Right lung (tissue), 10 donors: ENCODE measurements at places on chromosomes 13 and 19.

GRCh38 chr13:81987677-81988357, 1646.9 kb upstream of the SPRY2 start:
- DNase-seq, result no peak

DNA sequence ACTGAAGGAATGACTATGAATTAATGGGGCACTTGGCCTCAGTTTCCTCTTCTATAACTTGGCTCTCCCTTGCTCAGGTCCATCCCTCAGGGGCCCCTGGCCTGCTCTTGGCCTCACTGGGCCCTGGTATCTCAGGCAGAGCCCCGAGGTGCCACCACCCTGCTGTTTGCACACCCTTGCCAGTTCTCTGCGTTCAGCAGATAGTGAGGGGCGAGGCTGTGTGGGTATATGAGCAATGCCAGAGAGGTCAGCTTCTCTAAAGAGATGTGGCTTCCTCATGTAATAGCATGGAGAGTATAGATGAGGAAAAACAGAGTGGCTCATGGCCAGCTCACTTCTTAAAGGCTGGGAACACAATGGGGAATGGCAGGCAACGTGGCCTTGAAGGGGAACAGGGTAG, 76.1 kb downstream of the CYSLTR2 start:
- no peak for DNase-seq

DNA sequence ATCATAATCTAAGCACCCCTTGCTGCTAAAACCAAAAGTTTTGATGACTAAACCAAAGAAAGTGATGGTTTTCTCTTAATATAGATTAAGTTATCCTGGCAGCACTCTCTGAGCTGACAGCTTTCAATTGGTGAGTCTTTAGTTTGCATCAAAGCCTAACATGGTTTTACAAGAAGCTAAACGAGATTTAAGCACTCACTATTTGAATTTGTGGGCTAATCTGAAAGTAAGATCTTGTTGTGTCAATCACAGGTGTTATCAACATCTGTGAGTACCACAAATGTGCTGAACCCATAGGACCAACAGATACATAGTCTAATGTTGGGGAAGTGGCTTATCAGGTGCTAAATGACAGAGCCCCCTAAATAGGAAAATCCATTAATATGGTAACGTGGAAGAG, 223.9 kb downstream of the LHFPL6 start:
- DNase-seq, result no peak

DNA sequence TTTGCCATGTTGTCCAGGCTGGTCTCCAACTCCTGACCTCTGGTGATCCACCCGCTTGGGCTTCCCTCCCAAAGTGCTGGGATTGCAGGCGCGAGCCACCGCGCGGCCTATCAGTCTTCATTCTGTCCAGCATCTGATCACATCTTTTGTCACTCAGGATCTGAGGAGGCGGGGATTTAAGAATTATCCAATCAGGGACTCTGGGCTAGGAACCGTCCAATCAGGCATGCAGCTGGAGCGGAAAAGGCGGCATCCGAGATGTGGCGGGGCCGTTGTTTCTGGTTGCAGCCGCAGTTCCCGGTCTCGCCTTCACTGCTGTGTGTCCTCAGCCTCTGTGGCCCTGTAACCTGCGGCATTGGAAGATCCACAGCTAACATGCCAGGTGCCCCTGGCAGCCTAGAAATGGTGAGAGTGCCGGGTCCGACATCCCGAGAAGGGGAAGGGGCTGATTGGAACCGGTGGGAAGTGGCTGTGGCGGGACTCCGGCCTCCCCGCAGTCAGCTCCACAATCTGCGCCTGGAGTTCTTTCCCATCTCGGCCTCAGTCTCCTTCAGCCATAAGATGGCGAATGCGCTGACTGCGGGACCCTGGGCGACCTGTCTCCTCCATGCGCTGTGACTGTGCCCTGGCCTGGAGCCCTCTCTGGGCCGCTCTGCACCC, at the start of gene ZNF729:
TSS of gene ZNF729 (plus strand) at position 291 of the 660 bp plus-strand sequence. CDS start at position 376, 85 bp downstream.
- DNase-seq, result peak; percentile 6

DNA sequence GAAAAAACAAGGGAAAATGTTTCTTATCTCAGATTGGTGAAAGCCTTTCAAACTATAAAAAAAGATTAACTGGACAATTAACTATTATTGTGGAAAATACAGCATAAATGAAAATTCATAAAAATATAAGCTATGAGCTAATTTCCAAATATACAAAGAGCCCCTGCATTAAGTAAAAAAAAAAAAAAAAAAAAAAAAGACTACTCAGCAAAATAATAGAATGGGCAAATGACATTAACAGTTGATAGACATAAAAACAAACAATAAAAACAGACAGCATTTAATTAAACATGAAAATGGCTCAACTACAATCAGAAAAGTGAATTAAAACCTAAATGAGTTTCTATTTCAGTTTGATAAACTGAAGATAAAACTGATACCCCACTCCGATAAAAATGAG, 77.5 kb downstream of the RBM26 start:
- no peak for DNase-seq
